ENCODE measurements at places on chromosomes 2 and 18. TPM values are rescaled to one million over a fixed set of nuclear protein-coding genes. Genes with fewer than 3 reads are reported as not detected.

- no peak overlapping the region for H3K4me3 ChIP-seq
- peak; percentile 66 for DNase-seq
- no peaks in the 10 kb centered on the region for H3K27me3 ChIP-seq
- H3K4me1 ChIP-seq, result no peaks in the 10 kb centered on the region
Measured at GRCh38 chr2:95375532-95376150, 26.9 kb upstream of the FAHD2A start.

DNA sequence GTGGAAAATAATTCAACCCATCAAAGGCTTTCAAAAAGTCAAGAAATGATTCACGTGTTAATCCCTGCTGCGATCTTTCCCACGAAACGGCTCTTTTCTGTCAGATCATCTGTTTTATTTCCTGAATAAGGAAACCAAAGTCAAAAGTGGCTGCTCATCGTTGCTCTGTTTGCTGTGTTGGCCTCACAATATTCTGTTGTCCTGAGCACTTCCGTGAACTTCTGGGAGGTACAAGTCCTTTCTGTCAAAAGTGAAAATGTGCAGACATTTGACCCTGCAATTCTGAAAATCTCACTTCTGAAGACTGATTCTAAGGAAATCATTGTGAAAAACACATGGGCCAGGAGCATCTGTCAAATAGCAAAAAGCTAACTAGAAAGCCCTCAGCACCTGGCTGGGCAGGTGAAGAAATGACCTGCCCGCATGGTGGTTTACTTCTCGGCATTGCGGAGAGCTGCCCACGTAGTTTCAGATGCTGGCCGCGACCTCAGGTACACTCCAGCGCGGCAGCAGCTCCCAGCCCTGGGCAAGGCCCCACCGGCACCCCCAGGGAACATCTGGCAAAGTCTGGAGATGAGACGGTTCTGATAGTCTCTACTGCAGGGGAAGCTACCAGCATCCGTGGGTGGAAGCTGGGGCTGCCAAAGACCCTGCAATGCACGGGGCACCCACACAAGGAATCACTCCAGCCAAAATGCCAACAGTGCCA is 31.9 kb upstream of the GPC1 start:
- H3K27me3 ChIP-seq, result peaks cover 15% of the 10 kb centered on the region
- H3K27ac ChIP-seq, result no peak overlapping the region
- peak; percentile 55 for DNase-seq
- H3K4me3 ChIP-seq, result no peak overlapping the region

GRCh38 chr18:3251963-3252277 is 4.3 kb downstream of the MYL12A start:
- H3K27ac ChIP-seq, result no peak overlapping the region

GRCh38 chr18:8046441-8046840 is 479.3 kb downstream of the PTPRM start:
- no peak overlapping the region for H3K4me3 ChIP-seq
- no peaks in the 10 kb centered on the region for H3K36me3 ChIP-seq
- H3K27ac ChIP-seq, result no peak overlapping the region
- DNase-seq, result no peak
- no peaks in the 10 kb centered on the region for H3K4me1 ChIP-seq
- H3K27me3 ChIP-seq, result no peaks in the 10 kb centered on the region

The CCDC74B gene
- 1.4 TPM for total RNA-seq

DNA sequence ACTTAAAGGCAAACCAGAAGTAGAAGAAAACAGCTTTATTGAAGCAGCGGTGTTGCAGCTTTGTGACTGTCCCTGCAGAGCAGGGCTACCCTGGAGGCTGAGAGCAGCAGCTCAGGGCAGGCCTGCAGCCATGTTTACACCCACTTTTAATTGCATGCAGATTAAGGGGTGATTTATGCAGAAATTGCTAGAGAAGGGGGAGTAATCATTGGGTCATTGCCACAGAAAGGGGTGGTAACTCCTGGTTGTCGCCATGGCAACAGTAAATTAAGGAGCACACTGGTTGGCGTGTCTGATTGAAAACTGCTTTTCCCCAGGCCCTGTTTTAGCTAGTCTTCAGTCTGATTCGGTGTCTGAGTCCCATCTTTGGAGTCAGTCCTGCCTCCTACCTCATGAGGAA is 195.4 kb upstream of the HDAC4 start:
- peaks cover 3% of the 10 kb centered on the region for H3K4me1 ChIP-seq
- no peaks in the 10 kb centered on the region for H3K36me3 ChIP-seq
- no peak overlapping the region for H3K27ac ChIP-seq
- H3K27me3 ChIP-seq, result no peaks in the 10 kb centered on the region

DNA sequence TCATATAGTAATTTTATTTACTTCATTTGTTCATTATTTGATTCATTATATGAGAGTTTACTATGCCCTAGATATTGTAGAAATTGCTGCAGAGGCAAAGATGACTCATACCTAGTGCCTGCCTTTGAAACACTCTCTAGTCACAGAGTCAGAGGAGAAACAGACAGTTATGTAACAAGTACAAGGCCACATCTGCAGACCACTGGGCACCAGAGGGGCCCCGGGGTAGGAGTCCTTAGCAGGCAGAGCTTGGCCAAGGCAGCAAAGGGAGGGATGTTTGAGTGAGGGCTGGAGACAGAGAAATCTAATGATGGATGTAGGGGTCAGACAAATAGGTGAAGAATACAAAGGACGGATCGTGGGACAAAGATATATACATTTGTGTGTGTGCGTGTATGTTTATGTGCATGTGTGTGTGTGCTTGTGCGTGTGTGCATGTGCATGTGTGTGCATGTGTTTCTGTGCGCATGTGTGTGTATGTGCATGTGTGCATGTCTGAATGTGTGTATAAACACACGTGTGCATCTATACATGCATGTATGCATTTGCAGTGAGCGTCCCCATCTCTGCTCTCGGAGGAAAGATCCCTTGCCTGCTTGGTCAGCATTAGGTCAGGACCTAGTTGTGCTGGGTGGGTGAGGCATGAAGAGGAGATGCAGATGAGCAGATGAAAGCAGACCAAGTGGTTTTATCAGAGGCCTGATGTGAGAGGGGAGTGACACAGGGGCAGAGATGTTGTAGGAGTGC is 170.6 kb upstream of the MYT1L start:
- no peak overlapping the region for H3K27ac ChIP-seq
- no peaks in the 10 kb centered on the region for H3K27me3 ChIP-seq
- no peak overlapping the region for H3K4me3 ChIP-seq
- DNase-seq, result no peak
- no peaks in the 10 kb centered on the region for H3K4me1 ChIP-seq

GRCh38 chr18:66951750-66952149 is 347.9 kb upstream of the CDH19 start:
- no peak for DNase-seq
- H3K4me1 ChIP-seq, result no peaks in the 10 kb centered on the region
- H3K27ac ChIP-seq, result no peak overlapping the region
- H3K36me3 ChIP-seq, result no peaks in the 10 kb centered on the region

The TSPYL6 gene
- not detected for total RNA-seq

DNA sequence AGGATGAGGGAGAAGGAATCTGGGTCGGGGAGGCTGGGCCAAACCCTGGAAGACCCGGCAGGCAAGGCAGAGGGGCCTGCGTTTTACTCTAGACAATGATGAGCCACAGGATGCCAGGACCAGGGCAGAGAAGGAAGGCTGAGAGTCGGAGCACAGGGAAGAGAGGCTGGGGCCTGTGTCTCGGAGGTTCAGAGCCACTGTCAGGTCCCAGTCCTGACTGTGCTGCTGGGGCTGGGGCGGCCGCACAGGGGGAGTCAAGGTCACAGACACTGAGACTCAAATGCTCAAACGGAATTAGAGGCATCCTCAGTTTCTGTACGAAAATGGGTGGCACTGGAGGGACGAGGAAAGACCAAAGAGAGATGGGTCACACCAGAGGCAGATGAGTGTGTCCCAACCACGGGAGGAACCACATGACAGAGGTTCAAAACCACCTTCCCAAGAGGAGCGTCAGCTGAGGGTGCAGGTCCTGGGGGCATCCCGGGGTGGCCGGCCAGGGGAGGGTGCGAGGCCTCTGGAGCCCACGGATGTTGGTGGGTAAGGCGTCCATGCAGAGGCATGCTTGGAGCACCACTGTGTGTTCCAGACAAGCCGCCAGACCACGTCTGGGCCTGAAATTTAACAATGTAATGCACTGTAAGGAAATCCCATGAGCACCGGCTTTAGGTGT is 14.7 kb downstream of the HDAC4 start:
- DNase-seq, result peak; percentile 59
- no peak overlapping the region for H3K4me3 ChIP-seq
- no peak overlapping the region for H3K27ac ChIP-seq
- no peaks in the 10 kb centered on the region for H3K4me1 ChIP-seq
- peaks cover 19% of the 10 kb centered on the region for H3K36me3 ChIP-seq

DNA sequence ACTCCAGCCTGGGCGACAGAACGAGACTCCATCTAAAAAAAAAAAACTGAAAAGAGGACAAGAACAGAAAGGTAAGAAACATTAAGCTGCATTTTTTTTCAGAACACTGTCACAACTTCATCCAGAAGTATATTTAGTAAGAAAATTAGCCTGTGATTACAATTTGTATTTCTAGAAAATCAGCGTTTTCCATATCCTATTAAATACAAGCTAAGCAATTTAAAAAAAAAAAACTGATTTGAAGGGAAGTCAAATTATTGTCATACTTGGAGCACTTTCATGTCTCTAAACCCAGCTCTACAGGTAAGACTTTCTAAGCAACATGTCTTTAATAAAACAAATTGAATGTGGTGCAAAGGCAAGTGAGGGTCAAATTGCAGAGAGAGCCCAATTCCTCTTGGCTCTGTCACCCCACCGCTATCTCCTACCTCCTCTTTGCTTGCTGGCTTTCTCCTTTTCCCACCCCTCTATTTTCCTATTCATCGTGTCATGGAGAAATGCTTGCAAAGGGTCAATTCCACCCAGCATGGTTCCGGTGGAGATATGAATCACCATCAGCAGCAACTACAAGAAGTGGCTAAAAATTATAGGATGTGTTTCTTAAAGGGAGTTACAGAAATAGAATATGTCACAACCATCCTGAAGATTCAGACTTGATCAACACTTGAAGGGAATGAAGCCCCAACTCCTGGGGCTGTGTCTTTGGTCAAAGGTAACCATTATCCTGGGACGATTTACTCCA is 68.4 kb upstream of the BCL11A start:
- no peak for DNase-seq
- H3K4me3 ChIP-seq, result no peak overlapping the region

The CYTIP gene
- 9.6 TPM for total RNA-seq

The OR6B2 gene
- total RNA-seq, result not detected

The CCDC121 gene
- 3.9 TPM for total RNA-seq

GRCh38 chr2:68151037-68151436 is 6.7 kb upstream of the PNO1 start:
- no peaks in the 10 kb centered on the region for H3K36me3 ChIP-seq
- peaks cover 11% of the 10 kb centered on the region for H3K4me1 ChIP-seq
- H3K4me3 ChIP-seq, result no peak overlapping the region

All from suprapubic skin (tissue), 4 donors.